Bronchial smooth muscle cell (primary cell): ENCODE measurements at places on chromosomes 11 and 22. TPM values are rescaled to one million over a fixed set of nuclear protein-coding genes. Genes with fewer than 3 reads are reported as not detected.

FREY1 gene
- 1.2 and 2.2 TPM in 2 replicates for total RNA-seq

TENM4 gene
- 93.3 and 139 TPM in 2 replicates for total RNA-seq

ADAMTS15 gene
- total RNA-seq, result 23.4 and 29.6 TPM in 2 replicates

C2CD2L gene
- total RNA-seq, result 1.7 and 1.9 TPM in 2 replicates

TRPM5 gene
- 0.09 TPM in 1 of 2 replicates, not detected in the other for total RNA-seq

LRRC74B gene
- total RNA-seq, result under 0.01 TPM in 2 replicates

GLB1L2 gene
- 0.09 TPM in 1 of 2 replicates, not detected in the other for total RNA-seq

FADS3 gene
- 39.6 and 57.1 TPM in 2 replicates for total RNA-seq

MS4A4E gene
- total RNA-seq, result not detected in 2 replicates

F2 gene
- 0.16 TPM in 1 of 2 replicates, not detected in the other for total RNA-seq
